ENCODE measurements at places on chromosomes 12 and 14.

DNA sequence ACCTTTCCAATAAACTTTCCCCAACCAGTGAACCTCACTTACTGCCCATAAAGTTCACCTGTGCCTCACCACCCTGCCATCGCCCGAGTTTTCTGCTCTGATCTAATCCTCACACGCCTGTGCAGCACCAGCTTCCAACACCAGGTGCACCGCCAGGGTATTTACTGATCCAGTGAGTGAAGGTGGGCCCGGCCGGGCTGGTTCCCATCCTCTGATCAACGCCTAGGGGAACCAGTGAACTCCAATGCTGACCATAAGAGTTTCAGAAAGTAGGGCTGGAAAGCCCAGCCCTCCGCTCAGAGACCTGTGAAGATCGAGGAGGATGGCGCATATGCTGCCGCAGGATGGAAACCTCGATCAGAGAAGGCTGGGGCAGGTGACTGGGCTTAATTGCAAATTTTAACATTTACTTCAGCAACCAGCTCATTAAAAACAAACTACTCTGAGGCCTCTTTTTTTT lies 685 bp upstream of the MYL6B start:
- no peak for DNase-seq

DNA sequence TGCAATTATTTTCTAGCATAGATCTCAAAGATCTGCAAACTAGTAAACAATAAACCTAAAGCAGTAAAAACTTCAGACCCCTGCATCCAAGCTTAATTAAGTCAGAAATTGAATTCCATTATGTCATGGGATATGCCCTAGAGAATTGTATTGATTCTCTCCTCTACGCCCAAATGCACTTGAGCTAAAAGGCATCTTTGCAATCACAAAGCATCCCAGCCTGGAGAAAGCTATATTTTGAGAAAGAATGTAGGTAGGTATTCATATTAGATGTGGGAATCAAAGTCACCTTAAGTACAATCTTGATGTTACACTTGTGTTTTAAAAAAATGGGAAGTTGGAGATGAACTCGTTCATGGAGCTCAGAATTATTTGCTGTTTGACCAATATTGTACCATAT lies 386.7 kb downstream of the ADAMTS20 start:
- DNase-seq = no peak

DNA sequence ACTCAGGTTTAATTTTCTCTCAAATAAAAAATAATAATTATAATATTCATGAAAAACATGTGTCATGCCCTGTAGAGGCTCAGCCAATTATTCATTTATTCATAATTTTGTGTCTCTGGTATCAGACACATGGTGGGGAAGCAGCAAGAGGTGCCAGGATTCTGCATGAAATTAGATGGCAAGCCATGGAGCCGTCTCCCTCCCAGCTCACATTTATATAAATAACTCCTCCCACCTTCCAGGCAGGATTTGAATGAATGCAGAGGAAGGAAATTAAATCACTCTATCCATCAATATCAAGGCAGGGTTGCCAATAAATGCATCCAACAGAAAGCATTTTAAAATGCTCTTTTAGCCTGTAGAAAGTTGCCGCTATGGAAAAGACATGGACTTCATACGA lies 98.1 kb downstream of the PTPRR start:
- DNase-seq = no peak

DNA sequence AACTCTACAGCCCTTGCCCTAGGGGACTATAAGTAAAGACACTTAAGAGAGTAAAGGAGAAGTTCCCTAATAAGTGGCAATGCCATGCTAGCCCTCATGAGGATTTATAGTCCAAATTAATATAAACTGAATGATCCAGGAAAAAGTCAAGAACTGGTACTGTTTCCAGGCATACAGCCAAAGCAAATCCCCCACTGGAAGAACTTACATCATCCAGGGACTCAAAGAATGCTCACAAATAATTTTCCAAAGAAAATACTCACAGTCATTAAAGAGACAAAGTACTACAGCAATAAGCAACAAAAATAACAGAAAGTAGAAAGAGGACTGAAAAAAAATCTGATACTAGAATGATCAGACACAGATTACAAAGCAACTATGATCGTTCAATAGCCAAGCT lies 79.7 kb upstream of the RAP1B start:
- peak; percentile 56 for DNase-seq

GRCh38 chr14:95095996-95096395 lies 61.3 kb downstream of the DICER1 start:
- no peak for DNase-seq

- no peak for DNase-seq
Observed at GRCh38 chr12:23221926-23222325, 597.0 kb downstream of the ETNK1 start.
